ENCODE measurements at places on chromosomes 6 and 20. TPM values are rescaled to one million over a fixed set of nuclear protein-coding genes. Genes with fewer than 3 reads are reported as not detected.

DNA sequence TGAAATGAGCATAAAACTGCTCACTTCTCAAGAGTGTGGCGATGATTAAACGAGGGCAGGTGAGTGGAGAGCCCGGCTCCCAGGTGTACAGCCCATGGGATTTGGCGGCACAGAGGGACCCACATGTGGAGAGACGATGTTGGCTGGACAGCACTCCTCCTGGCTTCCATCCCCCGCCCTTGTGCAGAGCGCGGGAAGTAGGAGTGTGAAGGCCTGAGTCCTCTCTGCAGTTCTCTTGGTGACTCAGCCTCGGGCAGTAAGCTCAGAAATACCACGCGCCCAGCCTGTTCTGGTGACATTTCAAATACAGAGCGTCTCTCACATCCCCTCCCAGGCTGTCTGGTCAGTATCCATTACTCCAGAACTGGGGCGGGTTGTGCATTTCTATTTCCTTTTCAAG, 94.2 kb upstream of the SRSF6 start:
- no peak for DNase-seq

- DNase-seq: no peak
Measured at GRCh38 chr6:20559924-20560551, 25.8 kb downstream of the CDKAL1 start.

Gene SNAP25
- polyA plus RNA-seq: 39.6 TPM

Gene GABRR1
- polyA plus RNA-seq: not detected

Gene TSHZ2
- polyA plus RNA-seq: not detected

DNA sequence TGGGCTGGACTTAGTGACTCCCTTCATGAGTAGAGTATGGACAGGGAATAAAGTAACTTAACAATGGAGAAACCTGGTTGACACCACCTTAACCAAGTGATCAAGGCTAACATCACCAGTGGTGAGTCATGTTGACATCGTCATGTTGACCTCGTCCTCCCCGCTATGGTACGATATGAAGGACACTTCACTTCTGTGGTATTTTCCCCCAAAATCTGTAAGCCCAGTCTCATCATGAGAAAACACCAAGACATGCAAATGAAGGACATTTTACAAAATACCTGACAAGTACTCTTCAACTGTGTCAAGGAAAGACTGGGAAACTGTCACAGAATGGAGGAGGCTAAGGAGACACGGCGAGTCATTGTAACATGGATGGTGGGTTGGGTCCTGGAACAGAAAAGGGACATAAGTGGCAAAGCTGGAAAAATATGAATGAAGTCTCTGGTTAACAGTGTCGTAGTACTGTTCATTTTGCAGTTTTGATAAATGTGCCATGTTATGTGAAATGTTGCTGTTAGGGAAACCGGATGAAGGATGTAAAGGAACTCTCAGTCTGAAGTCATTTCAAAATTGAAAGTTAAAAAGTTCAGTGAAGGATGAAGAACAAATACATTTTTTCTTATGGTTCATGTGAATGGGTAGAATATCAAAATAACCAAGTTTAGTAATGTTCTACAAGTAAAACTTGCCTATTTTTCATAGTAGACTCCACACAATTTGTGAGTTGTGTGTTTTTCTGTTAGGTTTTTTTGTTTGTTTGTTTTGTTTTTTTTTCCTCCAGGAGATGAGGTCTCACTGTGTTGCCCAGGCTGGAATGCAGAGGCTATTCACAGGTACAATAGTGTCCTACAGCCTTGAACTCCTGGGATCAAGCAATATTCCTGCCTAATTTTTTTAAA, 247.5 kb downstream of the TMEM242 start:
- no peak for DNase-seq

- DNase-seq: no peak
Measured at GRCh38 chr20:8002056-8002455, 17.5 kb downstream of the TMX4 start.

Gene NDUFAF4
- polyA plus RNA-seq: 45.3 TPM

Gene TXLNB
- polyA plus RNA-seq: not detected

DNA sequence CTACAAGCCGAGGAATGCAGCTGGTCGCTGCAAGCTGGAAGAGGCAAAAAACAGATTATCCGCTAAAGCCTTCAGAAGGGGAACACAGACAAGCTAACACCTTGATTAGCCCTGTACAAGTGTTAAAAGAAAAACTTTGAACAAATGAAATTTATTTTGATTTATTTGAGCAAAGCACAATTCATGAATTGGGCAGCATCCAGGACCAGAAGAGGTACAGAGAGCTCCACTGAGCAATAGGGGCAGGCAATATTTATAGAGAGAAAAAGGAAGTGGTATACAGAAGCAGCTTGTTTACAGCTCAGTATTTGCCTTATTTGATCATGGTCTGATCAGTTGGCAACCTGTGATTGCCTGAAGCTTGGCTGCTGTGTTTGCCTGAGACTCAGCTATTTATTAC, 17.6 kb downstream of the HLA-DOB start:
- no peak for DNase-seq

- DNase-seq: no peak
Measured at GRCh38 chr6:91166271-91167046, 579.6 kb upstream of the MAP3K7 start.

GRCh38 chr6:43831191-43831590, 61.2 kb downstream of the VEGFA start:
- DNase-seq: no peak

Gene STX11
- 0.36 TPM for polyA plus RNA-seq

DNA sequence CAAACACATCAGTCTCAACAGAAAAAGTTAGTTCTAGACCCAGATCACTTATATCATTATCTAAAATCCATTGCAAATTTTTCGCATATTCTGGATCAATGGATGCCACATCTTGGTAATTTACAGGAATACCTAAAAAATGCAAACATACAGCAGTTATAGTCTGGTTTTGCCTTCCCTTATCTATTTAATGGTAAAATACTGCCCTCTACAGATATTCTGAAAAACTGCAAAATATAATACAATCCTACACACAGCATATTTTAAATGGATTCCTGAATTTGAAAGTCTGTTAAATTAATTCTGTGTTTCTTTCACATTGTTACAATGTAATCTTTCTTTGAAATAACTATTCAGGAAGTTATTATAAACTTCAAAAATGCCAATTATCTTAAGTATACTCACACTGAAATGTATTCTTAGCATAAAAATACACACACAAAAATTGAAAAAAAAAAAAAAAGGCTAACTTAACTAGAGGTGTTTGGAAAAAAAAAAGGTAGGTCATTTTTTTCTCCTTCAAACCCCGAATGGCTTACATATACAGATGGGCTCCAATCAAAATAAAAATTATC, 88.4 kb downstream of the HACE1 start:
- DNase-seq: peak; percentile 5

- no peak for DNase-seq
Measured at GRCh38 chr6:111410371-111410770, 72.6 kb downstream of the REV3L start.

GRCh38 chr6:167892835-167893815, 66.4 kb downstream of the AFDN start:
- no peak for DNase-seq

Gene NRSN2
- polyA plus RNA-seq: 74.3 TPM

Gene SFTA2
- polyA plus RNA-seq: not detected

Gene NRSN1
- polyA plus RNA-seq: not detected

GRCh38 chr6:139533573-139534471, 159.4 kb upstream of the CITED2 start:
- no peak for DNase-seq

- no peak for DNase-seq
Measured at GRCh38 chr20:43681991-43682410, 15.1 kb downstream of the MYBL2 start.

Gene ECHDC1
- polyA plus RNA-seq: 57.6 TPM

DNA sequence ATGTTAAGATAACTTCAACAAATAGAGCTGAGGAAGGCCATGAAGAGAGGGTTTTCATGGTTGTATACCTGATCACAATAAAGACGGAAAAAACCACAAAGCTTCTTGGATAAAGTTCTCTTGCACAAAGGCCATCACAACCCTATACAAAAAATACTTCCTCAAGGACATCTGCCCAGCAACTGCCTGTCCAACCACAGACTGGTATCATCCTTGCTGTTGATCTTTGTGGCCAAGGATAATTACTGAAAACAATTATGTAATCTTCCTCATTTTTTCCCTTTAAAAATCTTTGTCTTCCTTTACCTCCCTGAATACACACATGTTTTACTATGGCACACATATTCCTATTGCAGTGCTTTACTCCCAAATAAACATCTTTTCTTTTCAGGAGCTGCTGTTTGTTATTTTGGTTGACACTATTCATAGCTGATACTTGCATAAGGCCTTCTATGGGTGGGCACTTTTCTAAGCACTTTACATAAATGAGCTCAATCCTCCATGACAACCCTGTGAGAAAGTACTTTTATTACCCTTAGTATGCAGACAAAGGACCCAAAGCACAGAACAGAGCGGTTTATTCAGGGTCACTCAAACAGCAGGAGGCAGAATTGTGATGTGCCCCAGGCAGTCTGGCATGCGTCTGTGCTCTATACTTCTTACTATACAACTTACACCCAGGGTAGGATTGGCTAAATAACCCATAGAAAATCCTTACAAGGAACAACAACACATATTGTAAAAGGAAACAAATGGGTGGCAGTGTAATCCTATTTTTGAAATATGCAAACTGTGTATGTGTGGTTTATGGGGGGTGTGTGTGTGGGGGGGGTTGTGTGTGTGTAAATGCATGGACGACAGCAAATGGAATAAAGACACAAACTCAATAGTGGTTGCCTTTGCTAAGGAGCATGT, 35.1 kb downstream of the SNRNP48 start:
- DNase-seq: no peak

GRCh38 chr6:5338177-5338960, 77.1 kb downstream of the FARS2 start:
- DNase-seq: no peak

GRCh38 chr6:912871-913835, 220.2 kb upstream of the EXOC2 start:
- peak; percentile 55 for DNase-seq

GRCh38 chr6:20227350-20227749, 15.1 kb upstream of the MBOAT1 start:
- no peak for DNase-seq

Gene CD24
- polyA plus RNA-seq: 602 TPM

GRCh38 chr6:139644821-139645220, 270.4 kb upstream of the CITED2 start:
- DNase-seq: no peak

DNA sequence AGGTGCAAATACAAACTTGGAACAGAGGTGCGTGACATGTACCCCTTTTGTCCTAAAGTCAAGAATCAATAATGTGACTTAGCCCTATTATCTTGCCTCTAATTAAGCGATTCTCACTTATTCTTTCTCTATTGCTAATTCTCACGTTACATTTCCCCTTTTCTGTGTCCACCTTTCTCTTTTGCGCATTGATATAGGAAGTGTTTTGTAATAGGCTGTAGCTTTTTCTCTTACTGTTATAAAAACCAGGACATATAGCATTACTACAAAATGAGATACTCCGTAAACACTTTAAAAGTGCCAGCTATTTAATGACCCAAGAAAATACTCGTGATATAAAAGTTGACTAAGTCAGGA, 669 bp upstream of the TMEM30A start:
- no peak for DNase-seq

- no peak for DNase-seq
Measured at GRCh38 chr20:22489626-22490286, 94.6 kb downstream of the FOXA2 start.

Gene PTK7
- 4.5 TPM for polyA plus RNA-seq

DNA sequence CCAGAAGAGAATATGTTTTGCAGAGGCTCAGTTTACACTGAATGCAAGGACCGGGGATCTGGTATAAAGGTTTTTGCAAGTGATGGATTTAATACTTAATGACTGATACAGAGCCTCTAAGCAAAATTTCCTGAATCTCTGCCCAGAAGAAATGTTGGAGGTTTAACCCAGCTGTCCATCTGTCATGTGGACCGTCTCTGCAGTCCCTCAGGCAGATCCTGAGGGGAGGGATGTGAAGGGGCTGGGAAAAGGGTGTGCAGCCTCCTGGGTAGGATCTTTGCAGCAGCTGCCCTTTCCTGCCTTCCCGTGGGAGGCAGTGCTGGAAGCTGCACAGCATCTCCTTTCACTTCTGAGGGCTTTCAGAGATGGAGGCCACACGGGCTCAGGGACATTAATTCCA, 207.0 kb downstream of the SLC24A3 start:
- no peak for DNase-seq

GRCh38 chr6:1144842-1145767, 166.8 kb upstream of the FOXQ1 start:
- no peak for DNase-seq

DNA sequence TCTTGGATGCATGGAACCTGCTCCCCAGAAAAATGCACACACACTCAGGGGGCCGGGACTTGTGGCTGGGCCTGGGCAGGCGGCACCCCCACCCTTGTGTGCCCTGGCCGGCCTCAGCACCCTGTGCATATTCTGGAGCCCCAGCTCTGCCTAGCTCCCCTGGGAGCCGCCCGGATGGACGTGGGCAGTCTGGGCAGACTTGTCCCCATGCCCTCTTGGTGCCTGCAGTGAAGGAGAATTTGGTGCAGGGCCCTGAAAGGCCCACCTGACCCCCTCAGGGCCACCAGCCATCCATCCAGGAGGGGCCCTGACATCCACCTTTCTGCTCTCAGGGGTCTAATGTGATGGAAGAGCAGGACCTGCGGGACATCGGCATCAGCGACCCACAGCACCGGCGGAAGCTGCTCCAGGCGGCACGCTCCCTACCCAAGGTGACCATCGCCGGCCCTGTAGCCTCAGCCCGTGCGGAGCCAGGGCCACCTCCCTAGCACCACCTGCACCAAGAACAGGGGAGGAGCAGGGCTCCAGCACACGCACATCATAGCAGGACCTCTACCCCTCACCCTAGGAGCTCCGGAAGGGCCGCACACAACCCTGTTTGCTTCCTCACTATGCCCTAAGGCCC, 62.8 kb downstream of the TCP11 start:
- no peak for DNase-seq

Gene PAX1
- polyA plus RNA-seq: not detected

- DNase-seq: no peak
Measured at GRCh38 chr6:155491421-155491820, 35.8 kb upstream of the NOX3 start.

DNA sequence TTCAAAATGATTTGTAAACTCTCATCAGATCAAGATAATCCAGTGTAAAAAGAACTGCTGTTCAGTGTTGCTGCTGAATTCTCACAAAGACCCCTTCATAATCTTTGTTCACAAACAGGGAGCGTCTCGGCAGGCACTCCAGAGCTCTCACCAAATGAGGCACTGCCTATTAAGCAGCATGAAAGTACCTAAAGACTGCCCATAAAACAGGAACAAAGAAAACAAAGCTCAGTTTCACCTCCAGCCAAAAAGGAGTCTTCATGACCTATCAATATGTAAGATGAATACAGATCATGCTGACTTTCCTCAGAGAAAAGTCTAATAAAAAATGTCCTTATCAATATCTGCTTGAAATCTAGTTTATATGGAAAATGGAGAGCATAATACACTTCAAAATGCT, 41.8 kb downstream of the GPR63 start:
- DNase-seq: no peak

Gene LPA
- polyA plus RNA-seq: not detected

- no peak for DNase-seq
Measured at GRCh38 chr6:83590416-83590815, 78.1 kb downstream of the PRSS35 start.
